T-cell (primary cell): ENCODE measurements at places on chromosomes 2 and 18.

GRCh38 chr2:20796374-20796791, 26.5 kb downstream of the LDAH start:
- DNase-seq: no peak

DNA sequence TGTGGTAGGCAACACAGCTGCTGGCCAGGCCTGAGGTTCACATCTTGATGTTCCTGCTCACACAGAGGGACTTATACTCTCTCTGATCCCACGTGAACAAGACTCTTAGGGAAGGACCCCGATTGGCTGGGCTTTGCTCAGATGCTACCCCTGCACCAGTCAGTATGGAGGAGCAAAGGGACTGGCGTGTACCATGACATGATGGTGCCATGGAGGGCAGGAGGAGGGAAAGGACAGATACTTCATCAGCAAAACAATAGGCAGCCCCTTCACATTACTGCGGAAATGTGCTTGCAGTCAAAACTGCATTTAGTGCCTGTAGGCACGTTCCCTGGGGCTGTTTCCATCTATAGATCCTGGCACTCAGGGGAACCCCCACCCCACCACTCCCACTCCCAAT, 42.7 kb downstream of the ZFP36L2 start:
- no peak for DNase-seq

GRCh38 chr18:48274301-48274700, 134.9 kb downstream of the ZBTB7C start:
- no peak for DNase-seq

- no peak for DNase-seq
These were observed 52.2 kb upstream of the KCNH7 start for GRCh38 chr2:162890690-162891311.

DNA sequence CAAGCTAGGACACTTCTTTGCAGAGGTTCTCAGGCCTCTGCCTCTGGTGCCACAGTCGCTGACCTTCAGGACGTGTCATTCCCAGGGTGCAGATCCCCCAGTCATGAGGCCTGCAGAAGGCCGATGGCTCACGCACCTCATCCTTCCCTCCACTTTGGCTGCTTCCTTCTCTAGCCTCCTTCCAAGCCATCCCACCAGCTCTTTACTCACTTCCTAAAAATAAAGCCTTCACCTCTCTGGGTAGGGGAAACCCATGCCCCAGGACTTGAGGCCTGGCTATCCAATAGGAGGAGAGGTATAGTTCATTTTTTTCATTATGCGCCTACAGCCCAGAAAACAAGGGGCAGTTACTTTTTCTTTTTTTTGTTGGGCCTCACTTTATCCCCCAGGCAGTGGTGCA, 91.4 kb downstream of the B3GNT2 start:
- DNase-seq: no peak

- no peak for DNase-seq
These were observed 156.2 kb upstream of the TCF4 start for GRCh38 chr18:55744206-55744605.

DNA sequence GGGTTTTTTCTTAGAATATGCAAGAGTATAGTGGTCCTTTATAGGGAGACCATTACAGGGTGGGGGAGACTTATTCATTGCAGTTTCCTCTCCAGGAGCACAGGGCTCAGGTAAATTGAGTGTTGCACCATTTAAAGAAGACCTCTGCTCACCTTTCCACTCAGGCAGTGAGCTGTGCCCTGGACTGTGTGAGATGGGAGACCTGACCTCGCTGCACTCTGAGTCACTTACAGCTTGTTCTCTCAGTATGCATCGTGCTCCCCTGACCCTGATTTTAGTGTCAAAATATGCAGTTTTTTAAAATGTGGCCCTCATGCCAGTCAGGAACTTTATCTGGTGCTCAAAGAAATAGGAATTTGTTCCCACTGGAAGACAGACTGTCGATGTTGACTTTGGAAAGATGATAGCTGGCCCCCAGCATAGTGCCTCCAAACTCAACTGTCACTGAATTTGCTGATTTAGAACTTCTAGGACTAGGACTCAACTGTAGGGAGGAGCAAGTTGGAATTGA, 146.7 kb upstream of the EPAS1 start:
- DNase-seq: no peak

- DNase-seq: no peak
These were observed 227.5 kb downstream of the MTX2 start for GRCh38 chr2:176496761-176497160.
